ENCODE measurements at places on chromosomes 1 and 21. TPM values are rescaled to one million over a fixed set of nuclear protein-coding genes. Genes with fewer than 3 reads are reported as not detected.

The AMIGO1 gene
- total RNA-seq, result 7.7 TPM

The CD5L gene
- total RNA-seq, result not detected

The SELENBP1 gene
- 62.7 TPM for total RNA-seq

The B3GALT2 gene
- 5.1 TPM for total RNA-seq

The S100A7A gene
- 0.79 TPM for total RNA-seq

The IFT25 gene
- total RNA-seq, result 19.4 TPM

The LENEP gene
- total RNA-seq, result not detected

The IL19 gene
- not detected for total RNA-seq

The DCDC2B gene
- total RNA-seq, result not detected

The TDRD10 gene
- total RNA-seq, result 3.3 TPM

The CRNN gene
- total RNA-seq, result 103 TPM

The ETV3 gene
- total RNA-seq, result 27.3 TPM

The CLCA4 gene
- total RNA-seq, result 2.6 TPM

The URB1 gene
- total RNA-seq, result 26.9 TPM

GRCh38 chr1:51555866-51556619 is 37.0 kb upstream of the EPS15 start:
- ATAC-seq, result no peak

DNA sequence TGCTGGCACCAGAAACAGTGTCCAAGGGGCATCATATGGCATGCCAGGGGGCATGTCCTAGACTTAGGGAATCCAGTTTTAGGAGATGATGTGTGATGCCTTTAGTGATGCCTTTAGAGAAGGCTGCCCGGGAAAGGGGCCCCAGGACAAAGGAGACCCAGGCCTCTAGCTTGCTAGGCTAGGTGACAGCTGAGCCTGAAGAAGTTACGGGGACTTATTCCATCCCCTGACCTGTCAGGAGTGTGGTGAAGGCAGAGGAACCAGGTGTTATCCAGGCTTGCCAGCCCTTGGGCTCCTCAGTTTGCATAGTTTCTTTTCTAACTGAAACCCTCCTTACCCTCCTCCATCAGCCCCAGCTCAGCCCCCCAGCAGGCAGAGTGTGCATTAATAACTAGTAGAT is 269.7 kb upstream of the CSF3R start:
- ATAC-seq, result no peak

- peak; percentile 56 for ATAC-seq
These were observed 7.3 kb downstream of the SLC1A7 start for GRCh38 chr1:53134961-53135734.

GRCh38 chr1:181493166-181493565 is 9.8 kb downstream of the CACNA1E start:
- ATAC-seq, result no peak

- ATAC-seq, result no peak
These were observed 14.6 kb upstream of the AHDC1 start for GRCh38 chr1:27618341-27619082.

- ATAC-seq, result peak; percentile 91
These were observed 51.8 kb downstream of the EDN2 start for GRCh38 chr1:41432481-41433280.

DNA sequence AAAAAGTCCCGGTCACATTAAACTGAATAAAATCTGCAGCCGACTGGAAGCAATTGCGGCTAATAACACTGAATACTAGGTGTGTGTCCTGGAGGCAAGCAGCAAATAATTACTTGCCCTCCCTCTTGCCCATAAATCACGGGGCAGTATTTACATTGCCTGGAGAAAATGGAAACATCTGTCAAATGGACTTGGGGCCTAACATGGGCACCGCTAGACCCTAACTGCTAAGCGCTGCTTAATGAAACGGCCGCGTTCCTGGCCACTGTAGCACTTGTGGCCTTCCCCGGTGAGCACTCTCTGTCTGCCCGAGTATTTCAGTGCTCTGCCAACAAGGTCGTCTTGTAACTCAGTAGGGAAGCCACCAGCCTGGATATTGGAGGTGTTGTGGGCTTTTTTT is 23.9 kb upstream of the KNCN start:
- ATAC-seq, result no peak

DNA sequence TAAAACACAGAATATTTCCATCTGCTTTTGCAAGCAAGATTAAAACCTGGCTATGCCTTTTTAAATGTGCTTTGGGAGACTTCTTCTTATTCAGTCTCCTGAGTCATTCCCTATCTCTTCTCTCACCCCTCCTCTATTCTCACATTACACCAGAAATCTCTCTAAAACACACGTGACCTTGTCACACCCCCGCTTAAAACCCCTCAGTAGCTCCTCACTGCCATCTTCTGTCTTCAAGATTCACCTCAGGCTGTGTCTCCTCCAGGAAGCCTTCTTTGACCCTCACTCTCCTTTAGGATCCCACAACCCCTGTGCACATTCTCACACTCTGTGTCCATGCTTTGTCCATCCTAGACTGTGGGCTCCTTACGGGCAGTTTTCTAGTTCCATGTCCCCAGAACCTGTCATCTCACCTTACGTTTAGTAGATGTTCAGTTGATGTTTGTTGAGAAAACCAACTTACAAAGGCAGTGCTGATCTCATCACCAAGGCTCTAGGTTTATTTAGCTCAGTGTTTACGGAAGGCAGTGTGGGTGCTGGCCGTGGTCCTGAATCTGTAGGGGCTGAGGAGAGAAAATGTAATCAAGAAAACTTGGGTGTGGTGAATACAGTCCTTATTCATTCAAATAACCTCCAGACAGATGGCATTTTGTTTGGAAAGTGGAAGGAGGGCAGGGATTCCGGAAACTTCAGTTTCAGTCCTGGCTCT is 143.5 kb downstream of the DMRTA2 start:
- no peak for ATAC-seq

DNA sequence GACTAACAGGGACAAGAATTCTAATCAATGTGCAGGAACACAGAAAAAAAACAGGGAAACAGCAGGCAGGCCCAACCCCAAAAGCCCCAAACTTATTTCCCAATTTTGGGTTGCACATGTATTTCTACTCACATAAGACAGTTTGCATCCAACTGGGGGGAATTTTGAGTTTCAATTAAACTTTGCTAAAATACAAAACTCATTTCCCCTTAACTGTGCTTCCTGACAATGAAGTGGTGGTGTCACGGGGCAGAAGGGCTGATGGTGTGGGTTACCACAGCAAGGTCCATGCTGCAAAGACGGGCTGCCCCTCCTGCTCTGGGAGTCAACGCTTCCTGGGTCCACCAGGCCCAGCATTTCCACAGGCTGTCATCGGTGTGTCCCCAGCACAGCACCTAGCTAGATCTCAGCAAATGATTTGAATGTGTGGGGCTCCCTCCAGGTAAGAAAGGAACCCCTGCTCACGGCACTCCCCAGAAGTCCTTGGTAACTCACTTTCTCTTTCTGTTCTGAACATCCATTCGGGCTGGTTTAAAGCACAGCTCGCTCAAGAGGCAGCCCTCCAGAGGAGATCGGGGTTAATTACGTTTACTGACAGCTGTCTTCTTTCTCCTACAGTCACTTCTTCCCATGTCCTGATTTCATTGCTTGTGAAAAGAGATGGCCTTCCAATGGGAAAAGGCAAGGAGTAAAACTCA is 27.4 kb downstream of the HIVEP3 start:
- peak; percentile 35 for ATAC-seq

GRCh38 chr1:235650341-235651169 is 971 bp upstream of the GNG4 start:
- peak; percentile 40 for ATAC-seq

GRCh38 chr21:46120301-46121285 is 22.7 kb downstream of the COL6A2 start:
- no peak for ATAC-seq

GRCh38 chr1:32705516-32705915 is 2.9 kb upstream of the SYNC start:
- no peak for ATAC-seq

DNA sequence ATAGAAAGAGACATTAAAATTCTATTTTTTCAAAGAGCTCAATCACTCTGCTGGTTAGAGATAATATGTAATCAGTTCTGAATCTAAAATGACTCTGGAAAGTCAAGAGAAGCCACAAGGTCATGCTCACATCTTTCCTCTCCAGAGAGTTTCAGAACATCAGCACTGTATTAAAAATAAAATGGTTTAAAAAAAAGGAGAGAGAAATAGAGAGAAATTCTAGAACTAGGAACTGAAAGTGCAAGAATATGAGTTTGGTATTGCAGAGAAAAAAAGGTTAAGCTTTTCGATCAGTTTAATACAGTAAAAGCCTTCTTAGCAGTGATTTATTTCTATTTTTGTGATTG is 44.0 kb upstream of the DIPK1A start:
- no peak for ATAC-seq

- ATAC-seq, result no peak
These were observed 217.2 kb downstream of the RPS6KC1 start for GRCh38 chr1:213268221-213268620.

GRCh38 chr1:226956942-226957713 is 17.0 kb downstream of the COQ8A start:
- no peak for ATAC-seq

- ATAC-seq, result no peak
These were observed 3.9 kb upstream of the HAO2 start for GRCh38 chr1:119364640-119365039.

DNA sequence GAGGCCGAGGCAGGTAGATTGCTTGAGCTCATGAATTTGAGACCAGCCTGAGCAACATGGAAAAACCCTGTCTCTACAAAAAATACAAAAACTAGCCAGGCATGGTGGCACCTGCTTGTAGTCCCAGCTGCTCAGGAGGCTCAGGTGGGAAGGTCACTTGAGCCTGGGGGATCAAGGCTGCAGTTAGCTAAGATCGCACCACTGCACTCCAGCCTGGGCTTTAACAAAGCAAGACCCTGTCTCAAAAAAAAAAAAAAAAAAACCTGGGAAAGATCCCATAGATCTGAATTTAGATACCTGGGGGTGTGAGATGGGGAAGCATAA is 32.9 kb downstream of the NIBAN1 start:
- ATAC-seq, result no peak

- ATAC-seq, result peak; percentile 94
These were observed at the start of gene MR1 for GRCh38 chr1:181033799-181034451. Gene MR1, plus strand, starts transcription at chr1:181033983. Its CDS starts 25 bp downstream, at chr1:181034008.

- no peak for ATAC-seq
These were observed 15.9 kb downstream of the HSPA13 start for GRCh38 chr21:14366998-14367397.

DNA sequence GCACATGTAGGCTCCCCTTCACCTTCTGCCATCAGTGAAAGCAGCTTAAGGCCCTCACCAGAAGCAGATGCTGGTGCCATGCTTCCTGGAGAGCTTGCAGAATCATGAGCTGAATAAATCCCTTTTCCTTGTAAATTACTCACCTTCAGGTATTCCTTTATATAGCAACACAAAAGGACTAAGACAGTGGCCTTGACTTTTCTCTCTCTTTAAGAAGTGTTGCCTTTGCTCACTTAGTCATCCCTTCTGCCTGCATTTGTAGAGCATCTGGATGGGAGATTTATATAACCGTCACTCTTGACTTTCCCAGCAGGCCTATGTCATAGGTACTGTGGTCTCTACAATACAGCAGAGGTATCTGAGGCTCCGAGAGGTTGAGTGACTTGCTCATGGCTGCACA is 3.7 kb downstream of the PCSK9 start:
- ATAC-seq, result no peak

DNA sequence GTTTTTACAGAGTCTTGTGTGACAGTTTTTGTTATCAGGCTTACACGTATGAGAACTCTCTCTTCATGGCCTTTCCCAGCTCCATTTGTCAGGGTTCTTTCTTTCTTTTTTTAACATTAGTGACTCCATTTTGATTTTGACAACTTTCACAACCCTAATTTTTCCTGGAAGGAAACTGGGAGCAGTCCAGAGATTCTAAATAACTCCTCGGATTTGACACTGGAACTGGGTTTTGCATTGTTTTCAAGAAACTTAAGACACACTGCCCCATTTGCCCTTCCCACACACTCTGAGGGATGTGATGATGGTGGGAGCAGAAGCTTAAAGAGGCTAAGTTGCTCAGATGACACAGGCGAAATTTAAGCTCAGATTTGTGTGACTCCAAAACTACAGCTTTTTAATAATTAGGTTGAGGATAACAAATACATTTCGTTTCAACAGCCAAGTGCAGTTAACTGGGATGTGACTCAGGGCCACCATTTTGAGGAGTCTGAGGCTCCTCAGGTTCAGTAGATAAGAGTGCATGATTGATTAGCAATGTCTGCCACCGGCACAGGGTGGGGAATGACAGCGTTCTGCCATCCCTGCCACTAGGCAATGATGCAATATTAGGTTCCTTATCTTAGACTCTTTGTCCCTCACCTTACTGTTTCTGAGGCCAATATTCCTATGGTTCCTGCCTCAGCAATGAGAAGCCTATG is 95.1 kb upstream of the ATP1A1 start:
- ATAC-seq, result no peak

GRCh38 chr21:31943561-31943960 is 70.7 kb downstream of the HUNK start:
- no peak for ATAC-seq

- no peak for ATAC-seq
These were observed 40.7 kb downstream of the COA6 start for GRCh38 chr1:234413990-234414389.

DNA sequence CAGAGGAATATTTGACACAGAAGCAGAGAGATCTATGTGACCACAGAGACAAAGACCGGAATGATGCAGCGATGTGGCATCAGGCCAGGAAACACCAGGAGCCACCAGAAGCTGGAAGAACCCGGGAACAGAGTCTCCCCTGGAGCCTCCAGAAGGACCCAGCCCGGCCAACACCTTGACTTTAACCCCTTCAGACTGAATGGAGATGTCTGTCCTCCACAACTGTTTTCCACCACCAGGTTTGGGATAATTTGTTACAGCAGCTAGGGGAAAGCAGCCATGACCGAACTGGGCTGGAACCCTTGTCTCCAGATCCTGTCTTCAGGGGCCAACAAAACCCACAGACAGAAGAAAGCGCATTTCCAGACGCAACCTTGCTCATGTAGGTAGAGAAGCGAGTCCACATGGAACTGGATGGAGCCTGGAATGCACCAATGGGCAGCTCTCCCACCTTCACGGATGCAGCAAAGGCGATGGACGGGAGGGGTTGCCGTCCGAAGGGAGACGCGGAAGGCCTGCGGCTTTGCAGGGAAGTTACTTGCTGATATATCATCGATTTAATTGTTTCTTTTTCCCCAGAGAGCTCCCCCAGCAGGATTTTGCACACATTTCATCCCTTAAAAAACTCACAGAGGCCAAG is 396.6 kb downstream of the NPHP4 start:
- ATAC-seq, result no peak

GRCh38 chr1:176187001-176187400 is 20.1 kb downstream of the COP1 start:
- no peak for ATAC-seq

All from gastroesophageal sphincter (tissue), 4 donors.